ENCODE measurements at places on chromosomes 6 and 20.

DNA sequence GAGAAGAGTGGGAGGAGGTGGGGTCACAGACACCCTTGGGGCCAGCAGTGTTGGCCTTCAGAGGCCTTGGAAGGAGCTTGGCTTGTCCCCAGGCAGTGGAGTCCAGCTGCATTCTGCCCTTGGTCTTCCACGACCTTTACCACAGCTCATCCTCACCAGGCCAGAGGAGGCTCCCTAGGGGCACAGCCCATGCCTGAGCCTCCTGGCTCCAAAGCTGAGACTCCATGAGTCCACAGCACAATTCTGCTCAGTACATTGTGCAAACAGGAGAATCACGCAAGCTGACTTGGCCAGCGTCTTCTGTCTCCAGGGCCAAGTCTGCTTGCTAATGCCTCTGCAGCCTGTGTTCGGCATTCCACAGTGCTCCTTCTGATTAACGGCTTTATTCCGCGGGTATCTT is 337.2 kb downstream of the SMOC2 start:
- DNase-seq = no peak

DNA sequence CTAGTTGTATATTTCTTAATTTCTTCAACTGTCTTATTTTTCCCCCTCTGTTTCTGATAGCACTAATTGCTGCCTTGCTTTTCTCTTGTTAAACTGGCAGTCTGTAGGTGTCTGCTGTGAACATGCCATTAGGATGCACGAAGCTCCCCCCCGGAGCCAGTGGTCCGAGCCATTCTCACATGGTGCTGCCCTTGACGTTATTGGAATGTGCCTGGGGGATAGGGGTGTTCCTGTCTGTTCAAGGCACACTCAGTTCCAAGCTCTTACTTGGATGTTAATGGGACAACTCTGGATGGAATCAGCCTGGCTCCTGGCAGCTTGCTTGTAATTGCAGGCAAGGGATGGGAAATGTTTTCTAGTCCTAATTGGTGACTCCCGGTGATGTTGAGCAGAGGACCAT is 68.4 kb downstream of the RREB1 start:
- no peak for DNase-seq

GRCh38 chr20:1830240-1830639 is 65.0 kb upstream of the SIRPA start:
- no peak for DNase-seq

DNA sequence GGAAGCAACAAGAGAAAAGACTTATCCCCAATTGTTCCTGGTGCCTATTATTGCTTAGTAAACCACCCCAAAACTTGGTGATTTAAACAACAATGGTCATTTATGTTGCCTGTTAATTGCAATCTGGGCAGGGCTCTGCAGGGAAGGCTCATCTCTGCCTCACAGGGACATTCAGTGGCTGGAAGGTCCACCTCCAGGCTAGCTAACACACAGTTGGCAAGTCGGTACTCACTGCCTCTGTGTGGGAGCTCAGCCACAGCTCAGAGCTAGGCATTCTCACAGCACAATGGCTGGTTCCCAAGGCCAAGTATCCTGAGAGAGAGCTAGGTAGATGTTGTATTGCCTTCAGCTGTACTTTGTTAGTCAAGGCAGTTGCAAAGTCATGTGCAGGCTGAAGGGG is 18.5 kb upstream of the GMDS start:
- DNase-seq = no peak

DNA sequence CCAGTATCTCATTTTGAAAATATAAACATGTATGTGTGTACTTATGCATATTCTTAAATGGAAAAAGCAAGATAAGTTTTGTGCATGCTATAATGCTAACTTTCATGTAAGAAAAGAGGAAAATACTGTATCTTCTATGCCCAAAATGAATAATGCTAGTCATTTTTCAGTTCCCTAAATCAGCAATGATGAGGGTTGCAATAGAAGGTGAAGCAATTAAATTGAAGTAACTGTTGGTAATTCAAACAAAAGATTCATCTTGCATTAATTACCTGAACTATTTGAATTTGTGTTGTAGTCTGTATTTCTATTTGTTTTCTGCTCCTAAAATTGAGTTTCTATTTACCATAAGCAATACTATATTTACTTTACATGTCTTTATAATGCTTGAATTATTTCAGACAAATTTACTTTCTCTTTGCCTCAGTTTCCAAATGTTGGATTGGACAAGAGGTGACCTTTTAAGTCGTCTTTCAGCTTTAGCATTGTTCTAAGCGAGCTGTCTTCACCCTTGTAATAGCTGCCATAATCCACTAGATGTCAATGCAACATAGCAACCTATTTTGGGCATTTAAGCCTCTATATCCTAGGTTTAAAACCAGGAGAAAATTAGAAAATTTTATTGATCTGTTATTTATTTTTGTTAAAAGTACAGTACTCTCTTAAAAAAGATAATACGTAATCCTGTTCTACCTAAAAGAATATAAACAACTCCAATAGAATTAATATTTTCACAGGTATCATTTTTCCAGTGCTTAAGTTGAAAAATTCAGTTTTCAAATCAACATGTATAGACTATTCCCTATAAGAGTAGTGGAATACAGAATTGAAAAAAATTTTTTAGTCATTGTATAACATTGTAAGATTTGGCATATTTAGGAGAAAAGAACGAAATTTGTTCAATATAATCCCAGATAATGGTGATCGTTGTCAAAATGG is 52.3 kb upstream of the IFNGR1 start:
- no peak for DNase-seq

DNA sequence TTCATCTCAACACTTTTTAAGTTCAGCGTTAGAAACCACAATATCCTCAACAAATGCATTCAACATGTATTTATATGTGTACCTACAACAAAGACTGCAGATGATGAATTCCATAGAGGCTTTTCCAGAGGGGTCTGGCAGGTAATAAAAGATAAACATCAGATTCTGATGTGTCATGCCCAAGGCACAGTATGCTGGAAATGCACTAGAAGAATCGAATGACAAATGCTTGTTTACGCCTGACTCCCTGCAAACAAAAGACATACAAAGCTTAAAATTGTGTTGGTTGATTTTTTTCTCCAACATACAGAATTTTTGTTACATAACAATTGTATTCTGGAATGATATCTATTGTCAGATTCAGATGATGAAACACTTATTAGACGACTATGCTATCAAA is at the start of gene LGSN:
TSS of gene LGSN (minus strand) at position 45 of the 400 bp plus-strand sequence. CDS start at position 5, 40 bp downstream.
- DNase-seq = no peak

Data from GM12892 (cell line).